ENCODE measurements at places on chromosomes 5 and 9.

DNA sequence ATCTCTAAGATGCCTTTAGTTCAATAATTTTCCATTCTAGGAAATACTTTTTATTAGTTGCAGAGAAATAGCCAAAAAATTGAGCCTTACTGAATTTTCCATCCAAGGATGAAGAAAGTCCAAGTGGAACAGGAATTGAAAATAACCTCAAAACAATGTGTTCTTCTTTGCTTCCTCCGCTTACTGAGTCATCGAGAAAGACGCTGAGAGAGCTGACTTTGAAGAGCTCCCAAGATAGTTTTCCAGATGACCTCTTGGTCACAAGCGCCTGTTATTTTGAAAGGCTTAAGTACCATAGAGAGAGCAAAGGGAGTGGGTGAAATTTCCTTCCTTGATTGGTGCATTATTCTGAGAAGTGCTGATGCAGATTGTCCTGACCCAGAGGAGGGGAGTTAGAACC is 253.5 kb upstream of the ATP10B start:
- DNase-seq: peak; percentile 17

- no peak for DNase-seq
Measured at GRCh38 chr5:151903243-151903653, 21.4 kb downstream of the GLRA1 start.

DNA sequence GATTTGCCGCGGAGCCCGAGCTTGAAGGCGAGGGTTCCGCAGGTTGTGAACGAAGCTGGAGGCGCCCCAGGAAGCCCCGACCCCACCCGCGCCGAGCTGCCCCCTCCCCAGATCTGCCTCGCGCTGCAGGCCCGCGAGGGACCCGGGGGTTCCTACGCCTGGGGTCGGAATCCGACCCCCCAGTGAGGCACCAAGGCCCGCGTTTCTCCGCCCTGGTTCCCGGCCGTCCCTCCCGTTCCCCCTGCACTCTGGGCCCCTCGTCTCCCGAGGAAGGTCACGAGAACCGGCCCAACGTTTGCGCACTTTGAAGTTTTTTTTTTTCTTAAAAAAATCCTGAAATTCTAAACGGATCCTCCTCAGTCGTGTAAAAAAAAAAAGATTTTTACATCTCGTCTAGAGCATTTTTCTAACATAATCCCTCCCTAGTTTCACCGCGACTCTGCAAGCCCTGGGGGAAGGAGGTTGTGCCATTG is 880 bp upstream of the GFPT2 start:
- no peak for DNase-seq

- no peak for DNase-seq
Measured at GRCh38 chr9:120767451-120767850, 25.8 kb downstream of the FBXW2 start.

- peak; percentile 85 for DNase-seq
Measured at GRCh38 chr9:38079461-38080031, 10.5 kb upstream of the SHB start.

DNA sequence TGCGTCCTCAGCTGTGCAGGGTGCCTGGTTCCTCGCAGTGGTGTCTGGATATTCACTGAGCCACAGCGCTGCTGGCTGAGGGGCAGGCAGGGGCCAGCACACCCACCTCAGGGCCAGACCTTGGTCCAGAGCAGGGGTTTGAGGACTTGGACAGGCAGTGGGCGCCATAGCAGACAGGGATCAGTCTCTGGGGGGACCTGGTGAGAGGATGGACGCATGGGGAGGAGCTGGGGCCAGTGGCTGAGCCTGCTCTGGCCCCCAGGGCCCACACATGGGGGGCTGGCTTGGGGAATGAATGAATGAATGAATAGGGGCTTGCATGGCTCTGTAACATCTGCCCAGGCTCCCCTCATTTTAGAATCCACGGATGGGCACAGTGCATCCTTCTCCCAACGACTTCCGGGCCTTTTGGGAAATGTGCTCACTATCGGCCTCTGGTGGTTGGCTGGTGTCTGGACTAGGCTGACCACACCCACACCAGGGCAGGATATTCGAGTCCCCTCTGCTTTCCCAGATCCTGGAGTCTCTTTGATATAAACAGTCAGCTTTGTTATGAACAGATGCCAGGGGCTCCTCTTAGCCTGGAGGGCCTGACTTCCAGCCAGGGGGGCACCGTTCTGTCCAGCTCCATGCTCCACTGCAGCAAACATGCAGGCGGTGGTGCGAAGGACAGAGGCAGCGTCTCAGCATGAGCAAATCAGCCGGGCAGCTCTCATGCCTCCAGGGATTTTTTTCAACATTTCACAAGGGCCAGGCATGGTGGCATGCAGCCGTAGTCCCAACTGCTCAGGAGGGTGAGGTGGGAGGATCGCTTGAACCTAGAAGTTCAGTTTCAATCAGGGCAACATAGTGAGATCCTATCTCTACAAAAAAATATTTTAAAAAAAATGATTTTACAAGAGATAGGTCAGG is 62.6 kb downstream of the NEK6 start:
- DNase-seq: peak; percentile 59

DNA sequence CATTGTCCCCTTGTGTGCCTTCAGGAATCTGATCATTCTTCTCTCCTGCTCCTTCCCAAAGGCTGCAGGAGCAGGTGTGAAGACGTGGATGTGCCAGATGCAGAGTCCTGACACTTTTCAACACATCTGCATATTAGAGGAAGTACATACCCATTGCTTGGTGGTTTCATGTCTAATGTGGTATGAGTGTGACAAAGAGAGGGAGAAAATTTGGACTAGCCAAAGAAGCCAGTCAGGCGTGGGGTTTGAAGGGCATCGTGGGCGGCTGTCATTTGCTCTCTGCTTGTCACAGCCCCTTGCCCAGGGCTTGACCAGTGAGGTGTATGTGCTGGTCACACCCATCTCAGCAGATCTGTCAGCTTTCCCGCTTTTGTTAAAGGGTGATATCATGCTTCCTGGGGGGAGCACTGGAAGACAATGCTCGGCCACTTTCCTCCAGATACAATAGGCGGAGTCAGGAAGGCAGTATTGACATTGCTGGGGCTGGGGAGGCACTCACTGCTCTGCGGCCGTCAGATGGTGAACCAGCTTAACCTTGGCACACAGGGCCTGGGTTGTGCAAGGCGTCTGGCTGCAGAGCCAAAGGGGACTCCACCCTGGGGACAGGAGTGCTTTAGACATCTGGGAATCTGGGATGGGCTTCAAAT is 8.6 kb downstream of the TEK start:
- peak; percentile 26 for DNase-seq

DNA sequence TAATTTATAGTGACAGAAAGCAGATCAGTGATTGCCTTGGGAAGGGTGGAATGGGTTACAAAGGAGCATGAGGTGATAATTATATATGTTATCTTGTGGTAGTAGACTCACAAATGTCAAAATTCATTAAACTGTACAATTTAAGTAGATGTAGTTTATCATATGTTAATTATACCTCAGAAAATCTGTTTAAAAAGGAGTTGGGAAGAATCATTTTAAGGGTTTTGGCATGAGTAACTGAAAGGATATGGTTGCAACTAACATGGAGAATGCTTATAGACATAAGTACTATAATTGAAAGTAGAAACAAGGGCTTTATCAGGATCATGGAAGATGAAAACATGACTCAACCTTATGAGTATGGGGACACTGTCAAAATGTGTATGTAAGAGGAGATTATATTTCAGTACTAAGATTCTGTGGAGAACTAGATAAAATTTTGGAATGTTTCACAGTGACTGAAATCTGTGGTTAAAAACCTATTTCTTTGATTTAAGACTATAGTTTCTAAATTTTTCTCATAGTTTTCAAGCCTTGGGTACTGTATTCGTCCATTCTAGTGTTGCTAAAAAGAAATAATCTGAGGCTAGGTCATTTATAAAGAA is 73.3 kb downstream of the FCHO2 start:
- DNase-seq: no peak

DNA sequence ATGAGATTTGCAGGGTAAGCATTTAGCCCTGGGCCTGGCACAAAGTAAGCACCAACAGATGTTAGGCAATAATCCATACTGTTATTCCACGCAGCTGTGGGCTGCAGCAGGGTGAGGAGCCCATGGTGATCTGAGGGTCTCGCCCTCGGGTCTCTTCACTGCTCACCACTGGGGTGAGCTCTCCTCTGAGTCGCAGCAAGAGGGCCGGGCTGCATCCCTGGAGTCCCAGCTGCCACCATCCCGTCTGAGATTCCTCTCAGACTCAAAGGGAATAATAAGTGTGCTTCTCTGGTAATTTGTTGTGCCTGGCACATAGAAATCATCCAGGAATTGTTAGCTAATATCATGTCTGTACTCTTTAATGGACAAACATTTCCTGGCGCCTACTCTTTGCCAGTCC is 6.9 kb downstream of the NKX2-5 start:
- DNase-seq: no peak
